Neural crest cell (in vitro differentiated cells): ENCODE measurements at places on chromosomes 4 and X. TPM values are rescaled to one million over a fixed set of nuclear protein-coding genes. Genes with fewer than 3 reads are reported as not detected.

The PF4V1 gene
- total RNA-seq = not detected in 2 replicates

The MTMR8 gene
- total RNA-seq = 4.0 and 5.3 TPM in 2 replicates

The GIMD1 gene
- total RNA-seq = not detected in 2 replicates

The MAGEA1 gene
- not detected in 2 replicates for total RNA-seq

The SPANXN4 gene
- not detected in 2 replicates for total RNA-seq

The MYOZ2 gene
- not detected in 2 replicates for total RNA-seq

The SYP gene
- total RNA-seq = 10.2 and 10.8 TPM in 2 replicates

The IGFBP7 gene
- 0.55 and 0.82 TPM in 2 replicates for total RNA-seq

The PARM1 gene
- total RNA-seq = 0.73 and 0.96 TPM in 2 replicates

The GAGE2A gene
- not detected in 2 replicates for total RNA-seq

The MYL5 gene
- total RNA-seq = 10.6 and 10.8 TPM in 2 replicates

The CXXC4 gene
- 18.9 and 20.3 TPM in 2 replicates for total RNA-seq

The TLR1 gene
- not detected in 2 replicates for total RNA-seq

The GPR82 gene
- not detected in 2 replicates for total RNA-seq

DNA sequence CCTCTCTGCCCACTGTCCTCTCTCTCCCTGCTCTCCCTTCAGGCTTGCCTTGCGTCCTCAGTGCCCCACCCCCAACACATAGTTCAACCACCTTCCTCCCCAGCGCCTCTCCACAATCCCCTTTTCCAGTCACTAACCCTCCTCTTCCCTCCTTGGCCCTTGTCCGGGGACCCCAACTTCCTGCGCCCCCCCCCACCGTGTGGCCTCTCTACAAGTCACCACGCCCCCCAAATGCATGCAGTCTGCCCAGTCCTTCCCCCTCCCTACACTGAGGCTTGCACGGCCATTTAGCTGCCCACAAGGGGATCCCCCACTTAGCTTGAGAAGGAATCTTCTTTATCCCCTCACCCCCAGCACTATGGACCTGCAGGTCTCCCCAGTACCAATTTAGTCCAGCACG is 569 bp downstream of the CXCR3 start:
- no peak for DNase-seq

- no peak for DNase-seq
Observed at GRCh38 chr4:93409035-93409434, 419.5 kb upstream of the ATOH1 start.

- peak; percentile 44 for DNase-seq
Observed at GRCh38 chr4:153222707-153223426, 18.6 kb downstream of the TRIM2 start.

GRCh38 chrX:151624677-151625076 is 61.2 kb downstream of the PASD1 start:
- DNase-seq = no peak

DNA sequence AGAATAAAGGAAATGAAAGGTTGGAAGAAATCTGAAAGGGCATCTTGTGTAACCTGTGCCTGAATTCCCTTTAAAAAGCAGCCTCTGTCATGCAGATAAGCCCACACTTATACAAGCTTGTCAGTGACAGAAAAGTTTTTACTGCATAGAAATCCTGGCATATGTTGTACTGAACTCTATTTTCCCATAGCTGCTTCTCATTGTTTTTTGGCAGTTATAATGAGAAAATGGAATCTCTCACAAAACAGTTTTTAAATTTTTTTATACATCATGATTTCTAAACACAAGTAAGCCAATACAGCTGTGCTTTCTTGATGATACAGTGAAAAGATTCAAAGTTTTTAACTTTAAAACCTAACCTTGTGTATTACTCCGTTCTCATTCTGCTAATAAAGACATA is 511.4 kb upstream of the ARX start:
- no peak for DNase-seq

- no peak for DNase-seq
Observed at GRCh38 chr4:137203601-137204000, 328.7 kb downstream of the PCDH18 start.

- no peak for DNase-seq
Observed at GRCh38 chr4:171834640-171835039, 21.4 kb downstream of the GALNTL6 start.

- no peak for DNase-seq
Observed at GRCh38 chrX:80512924-80513323, 92.7 kb downstream of the TENT5D start.

GRCh38 chr4:143386812-143387211 is 50.1 kb downstream of the GAB1 start:
- DNase-seq = no peak

- no peak for DNase-seq
Observed at GRCh38 chr4:107442538-107443111, 277.4 kb downstream of the PAPSS1 start.

GRCh38 chr4:168139336-168139735 is 47.0 kb downstream of the ANXA10 start:
- DNase-seq = no peak

DNA sequence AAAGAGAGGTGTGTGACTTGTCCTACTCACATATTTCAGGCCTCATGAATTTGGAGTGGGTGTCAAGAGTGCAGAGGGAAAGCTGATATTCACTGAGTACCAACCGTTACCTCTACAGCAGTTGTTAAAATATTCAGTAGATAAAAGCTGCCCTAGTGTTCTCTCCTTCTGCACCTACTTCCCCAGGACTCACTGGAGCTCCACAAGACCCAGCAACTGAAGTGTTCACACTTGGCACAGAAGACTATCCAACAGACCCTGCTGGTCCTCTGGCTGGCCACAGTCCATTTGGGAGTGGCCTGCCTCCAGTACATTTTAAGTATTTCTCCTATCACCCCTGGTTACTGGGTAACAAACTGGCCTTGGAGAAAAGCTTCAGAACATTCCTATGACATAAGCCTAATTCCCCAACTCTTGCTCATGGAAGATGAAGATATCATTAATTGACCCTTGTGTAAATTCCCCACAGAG is 70.8 kb downstream of the PPARGC1A start:
- DNase-seq = no peak

DNA sequence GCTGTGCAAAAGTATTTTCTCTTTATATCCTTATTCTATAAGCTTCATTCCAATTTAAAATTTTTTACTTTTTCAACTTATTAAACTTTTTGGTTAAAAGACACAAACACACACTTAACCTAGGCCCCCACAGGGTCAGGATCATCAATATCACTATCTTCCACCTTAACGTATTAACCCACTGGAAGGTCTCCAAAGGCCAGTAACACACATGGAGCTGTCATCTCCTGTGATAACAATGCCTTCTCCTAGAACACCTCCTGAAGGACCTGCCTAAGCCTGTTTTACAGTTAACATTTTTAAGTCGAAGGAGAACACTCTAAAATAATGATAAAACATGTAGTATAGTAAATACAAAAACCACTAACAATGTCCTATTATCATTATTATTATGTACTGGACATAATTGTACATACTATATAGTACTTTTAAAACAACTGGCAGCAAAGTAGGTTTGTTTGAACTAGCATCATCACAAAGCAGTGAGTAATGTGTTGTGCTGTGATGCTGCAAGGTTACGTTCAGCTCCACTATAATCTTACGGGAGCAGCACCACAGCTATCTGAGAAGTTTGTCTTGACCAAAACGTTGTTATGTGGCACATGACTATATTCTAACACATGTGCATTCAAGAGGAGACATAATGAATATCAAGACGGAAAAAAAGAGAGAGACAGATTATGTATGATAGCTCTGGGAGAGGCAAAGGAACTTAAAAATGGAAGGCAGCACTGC is 33.7 kb downstream of the DHX15 start:
- DNase-seq = no peak

DNA sequence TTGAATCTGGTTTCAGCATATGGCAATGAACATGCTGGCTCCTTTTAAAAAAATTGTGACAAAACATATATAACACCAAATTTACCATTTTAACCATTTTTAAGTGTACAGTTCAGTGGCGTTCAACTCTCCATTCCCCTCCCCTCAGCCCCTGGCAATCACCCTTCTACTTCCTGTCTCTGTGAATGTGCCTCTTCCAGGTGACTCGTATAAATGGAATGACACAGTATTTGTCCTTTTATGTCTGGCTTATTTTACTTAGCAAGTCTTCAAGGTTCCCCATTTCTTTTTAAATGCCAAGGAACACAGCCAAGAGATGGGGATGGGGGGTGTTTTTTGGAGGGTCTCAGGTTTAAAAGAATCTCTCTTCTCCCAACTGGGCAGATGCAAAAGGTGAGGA is 35.4 kb upstream of the BCLAF3 start:
- no peak for DNase-seq

DNA sequence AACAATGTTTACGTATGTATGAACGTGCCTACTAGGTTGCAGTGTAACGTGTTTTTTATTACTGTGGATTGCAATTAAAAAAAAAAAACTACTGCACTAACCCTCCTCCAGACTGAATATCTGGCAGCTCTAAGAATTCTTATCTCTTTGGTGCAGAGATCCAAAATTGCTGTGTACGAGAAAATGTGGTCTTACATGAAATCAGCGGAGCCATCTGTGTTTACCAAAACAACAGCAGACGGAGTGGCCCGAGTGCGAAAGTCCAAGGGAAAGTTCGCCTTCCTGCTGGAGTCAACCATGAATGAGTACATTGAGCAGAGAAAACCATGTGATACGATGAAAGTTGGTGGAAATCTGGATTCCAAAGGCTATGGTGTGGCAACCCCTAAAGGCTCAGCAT is 268.1 kb downstream of the THOC2 start:
- DNase-seq = no peak

GRCh38 chrX:12894074-12895030 is 12.1 kb upstream of the TLR8 start:
- peak; percentile 20 for DNase-seq

GRCh38 chrX:45352611-45353010 is 151.9 kb upstream of the DIPK2B start:
- DNase-seq = no peak

DNA sequence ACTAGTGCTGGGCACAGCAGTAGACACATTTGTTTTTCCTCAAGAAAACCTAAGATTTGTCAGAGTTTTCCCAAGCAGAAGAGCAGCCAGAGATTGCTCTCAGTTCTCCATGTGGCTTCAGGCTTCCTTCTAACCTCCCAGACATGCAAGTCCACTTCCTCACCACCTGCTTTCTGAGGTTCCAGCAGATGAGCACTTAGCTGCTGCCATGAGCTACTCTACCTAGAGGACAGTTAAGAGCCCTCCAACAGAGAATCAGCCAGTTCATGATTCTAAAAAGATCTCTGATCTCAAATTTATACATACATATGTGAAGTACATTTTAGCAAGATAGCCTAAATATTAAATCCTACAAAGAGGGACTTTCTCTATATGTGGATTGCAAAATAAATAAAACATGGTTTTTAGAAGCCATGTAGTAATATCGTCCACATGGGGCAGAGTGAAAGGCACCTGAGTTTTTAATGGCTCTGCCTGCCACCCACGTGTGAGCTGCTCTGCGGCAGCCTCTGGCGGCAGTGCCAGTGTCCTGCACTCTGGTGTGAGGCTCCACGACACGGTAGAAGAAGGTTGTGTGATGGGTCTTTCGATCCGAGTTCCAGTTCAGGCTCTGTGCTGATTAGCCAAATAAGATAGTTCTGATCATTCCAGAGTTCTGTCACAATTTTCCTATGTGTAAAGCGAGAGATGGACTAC is 10.3 kb downstream of the CYP4V2 start:
- DNase-seq = no peak

DNA sequence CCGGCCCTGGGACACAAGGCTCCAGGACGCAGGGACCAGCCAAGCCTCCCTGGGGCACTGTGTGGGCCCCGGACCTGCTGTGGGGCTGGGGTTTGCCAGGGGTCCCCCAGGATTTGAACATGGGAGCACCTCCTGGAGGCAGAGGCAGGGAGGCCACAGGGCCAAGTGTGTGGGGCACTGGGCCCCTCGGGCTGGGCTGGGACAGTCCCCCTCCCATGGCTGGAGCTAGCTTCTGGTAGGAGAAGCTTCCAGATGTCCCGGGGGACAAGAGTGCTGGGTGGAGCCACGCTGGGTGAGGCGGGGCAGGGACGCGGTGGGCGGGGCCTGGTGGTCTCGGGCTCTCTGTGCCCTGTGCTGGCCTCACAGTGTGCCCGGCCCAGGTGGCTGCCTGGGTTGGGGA is 18.6 kb downstream of the FGFRL1 start:
- DNase-seq = no peak

DNA sequence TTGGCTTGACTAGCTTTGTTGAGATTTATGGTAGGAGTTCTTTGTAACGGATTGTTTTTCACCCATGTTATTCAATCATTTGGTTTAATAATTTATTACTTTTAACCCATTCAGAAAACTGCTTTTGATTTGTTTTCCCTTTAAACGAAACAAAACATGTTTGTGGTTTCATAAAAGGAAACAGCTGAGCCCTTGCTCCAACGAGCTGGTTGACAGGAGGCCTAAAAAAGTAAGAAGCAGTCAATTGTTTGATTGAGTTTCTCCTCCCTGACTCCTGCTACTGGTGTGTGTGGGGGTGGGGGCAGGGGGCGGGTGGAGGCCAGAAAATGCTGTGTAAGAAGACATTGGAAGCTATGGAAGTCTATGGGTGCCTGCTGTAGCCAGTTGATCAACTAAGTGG is 102.8 kb downstream of the CHRDL1 start:
- DNase-seq = no peak

GRCh38 chr4:65007841-65008439 is 598.7 kb upstream of the TECRL start:
- peak; percentile 15 for DNase-seq

DNA sequence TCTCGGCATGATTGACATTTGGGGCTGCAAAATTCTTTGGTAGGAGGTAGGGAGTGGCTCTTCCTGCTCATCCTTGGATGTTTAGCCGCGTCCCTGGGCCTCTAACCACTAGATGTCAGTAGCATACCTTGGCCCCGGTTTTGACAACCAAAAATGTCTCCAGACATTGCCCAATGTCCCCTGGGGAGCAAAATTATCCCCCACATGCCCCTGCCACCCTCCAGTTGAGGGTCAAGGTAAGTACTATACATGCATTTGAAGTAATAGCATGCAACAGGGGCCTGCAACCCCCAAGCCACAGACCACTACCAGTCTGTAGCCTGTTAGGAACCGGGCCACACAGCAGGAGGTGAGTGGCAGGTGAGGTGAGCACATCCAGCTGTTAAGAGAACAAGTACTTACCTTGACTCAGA is 17.6 kb upstream of the KIAA1210 start:
- DNase-seq = peak; percentile 6

DNA sequence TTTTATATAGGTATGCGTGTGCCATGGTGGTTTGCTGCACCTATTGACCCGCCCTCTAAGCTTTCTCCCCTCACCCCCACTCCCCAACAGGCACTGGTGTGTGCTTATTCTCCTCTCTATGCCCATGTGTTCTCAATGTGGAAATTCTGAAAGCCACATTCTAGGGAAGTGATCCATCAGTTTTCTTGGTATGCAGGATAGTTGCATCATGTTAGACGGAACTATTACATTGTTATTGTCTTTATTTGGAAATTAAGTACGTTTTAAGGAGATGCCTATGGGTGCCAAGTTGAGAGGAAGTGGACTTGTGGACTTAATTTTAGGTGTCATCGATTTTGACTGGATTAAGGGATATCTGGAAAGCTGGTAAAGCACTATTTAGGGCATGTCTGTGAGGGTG is 204.6 kb downstream of the RBM46 start:
- no peak for DNase-seq

- DNase-seq = no peak
Observed at GRCh38 chr4:150782311-150782710, 200.4 kb downstream of the MAB21L2 start.
